ENCODE measurements at places on chromosomes 5 and 9. TPM values are rescaled to one million over a fixed set of nuclear protein-coding genes. Genes with fewer than 3 reads are reported as not detected.

Gene SLC4A9
- total RNA-seq = not detected

GRCh38 chr5:132419502-132420468 lies 50.3 kb downstream of the SLC22A5 start:
- DNase-seq = peak; percentile 86
- no peaks in the 10 kb centered on the region for H3K27me3 ChIP-seq
- H3K4me3 ChIP-seq = no peak overlapping the region
- peaks cover 8% of the 10 kb centered on the region for H3K4me1 ChIP-seq
- H3K27ac ChIP-seq = no peak overlapping the region

- H3K27ac ChIP-seq = no peak overlapping the region
- H3K4me3 ChIP-seq = no peak overlapping the region
- H3K36me3 ChIP-seq = no peaks in the 10 kb centered on the region
- no peaks in the 10 kb centered on the region for H3K4me1 ChIP-seq
- H3K27me3 ChIP-seq = no peaks in the 10 kb centered on the region
- DNase-seq = no peak
These were observed 129.7 kb downstream of the GOLPH3 start for GRCh38 chr5:32044434-32044833.

Gene EIF4EBP3
- 5.3 TPM for total RNA-seq

DNA sequence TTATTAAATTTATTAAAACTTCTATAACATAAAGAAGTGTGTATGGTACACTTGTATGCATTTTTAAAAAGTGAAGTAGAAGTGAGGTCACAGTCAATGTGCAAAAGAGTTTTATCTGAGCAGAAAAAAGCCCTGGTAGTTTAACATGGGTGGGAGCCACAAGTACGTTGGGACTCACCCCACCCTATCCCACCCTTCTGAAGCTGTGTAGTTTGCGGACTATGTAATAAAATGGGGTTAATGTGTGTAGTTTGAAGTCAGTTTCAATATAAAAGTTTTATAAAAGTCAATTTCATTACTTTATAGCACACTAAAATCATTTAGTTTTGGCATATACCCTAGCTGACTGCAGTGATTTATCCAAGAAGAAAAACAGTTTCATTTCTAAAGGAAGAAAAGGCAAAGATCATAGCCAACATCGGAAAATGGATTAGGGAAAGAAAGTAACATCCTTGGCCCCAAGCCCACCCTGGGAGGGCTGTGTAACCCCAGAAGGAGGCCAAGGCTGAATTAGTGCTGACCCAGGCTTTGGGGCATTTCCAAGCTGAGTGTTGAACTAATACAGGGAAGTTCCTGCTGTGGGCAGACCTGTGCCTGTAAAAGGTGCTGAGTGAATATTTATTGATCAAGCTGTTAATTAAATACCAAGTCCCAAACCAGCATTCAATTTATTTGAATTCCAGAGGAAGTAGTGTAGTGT lies 398.6 kb upstream of the ADAMTSL1 start:
- H3K36me3 ChIP-seq = no peaks in the 10 kb centered on the region
- H3K27ac ChIP-seq = no peak overlapping the region
- DNase-seq = no peak
- H3K4me1 ChIP-seq = no peaks in the 10 kb centered on the region

GRCh38 chr5:159448-160172 lies 31.7 kb upstream of the LRRC14B start:
- no peak overlapping the region for H3K27ac ChIP-seq
- H3K27me3 ChIP-seq = no peaks in the 10 kb centered on the region
- H3K4me3 ChIP-seq = no peak overlapping the region
- H3K36me3 ChIP-seq = peaks cover 3% of the 10 kb centered on the region
- peak; percentile 51 for DNase-seq

- no peak for DNase-seq
- H3K27me3 ChIP-seq = no peaks in the 10 kb centered on the region
- H3K27ac ChIP-seq = no peak overlapping the region
- H3K36me3 ChIP-seq = no peaks in the 10 kb centered on the region
- peaks cover 30% of the 10 kb centered on the region for H3K4me1 ChIP-seq
These were observed 245.8 kb upstream of the PCSK5 start for GRCh38 chr9:75644649-75645048.

Gene IFNA13
- not detected for total RNA-seq

Gene NR5A1
- total RNA-seq = 0.12 TPM

Gene ANGPTL2
- 3.6 TPM for total RNA-seq

Gene TEX10
- total RNA-seq = 18.1 TPM

Gene SH3RF2
- total RNA-seq = 27.9 TPM

DNA sequence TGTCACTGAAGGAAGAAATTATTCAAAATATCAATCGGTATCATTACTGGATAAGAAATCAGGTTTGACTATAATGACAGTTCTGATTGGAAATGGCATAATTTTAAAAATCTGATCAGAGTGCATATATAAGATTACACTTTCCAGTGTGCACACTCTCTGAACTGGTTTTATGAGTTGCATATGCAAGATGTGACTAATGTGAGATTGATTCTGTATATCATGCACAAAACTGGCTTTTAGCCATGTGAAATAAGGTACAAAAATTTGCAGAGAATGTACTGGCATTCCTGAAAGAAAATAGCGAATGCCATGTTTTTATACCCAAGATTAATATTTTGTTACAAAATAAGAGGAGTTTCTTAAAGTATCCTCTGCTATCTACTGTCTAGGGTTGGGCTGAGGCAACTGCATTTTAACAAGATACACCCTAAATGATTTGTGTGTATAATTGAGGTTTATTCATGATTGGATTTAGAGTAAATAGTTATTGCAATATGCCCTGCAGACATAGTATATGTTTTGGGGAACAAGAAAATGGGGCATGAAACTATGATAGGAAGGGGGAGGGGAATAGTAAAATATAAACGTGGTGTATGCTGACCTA lies 70.7 kb downstream of the LNPEP start:
- no peak overlapping the region for H3K27ac ChIP-seq
- H3K27me3 ChIP-seq = no peaks in the 10 kb centered on the region
- no peak overlapping the region for H3K4me3 ChIP-seq
- peaks cover 30% of the 10 kb centered on the region for H3K36me3 ChIP-seq

DNA sequence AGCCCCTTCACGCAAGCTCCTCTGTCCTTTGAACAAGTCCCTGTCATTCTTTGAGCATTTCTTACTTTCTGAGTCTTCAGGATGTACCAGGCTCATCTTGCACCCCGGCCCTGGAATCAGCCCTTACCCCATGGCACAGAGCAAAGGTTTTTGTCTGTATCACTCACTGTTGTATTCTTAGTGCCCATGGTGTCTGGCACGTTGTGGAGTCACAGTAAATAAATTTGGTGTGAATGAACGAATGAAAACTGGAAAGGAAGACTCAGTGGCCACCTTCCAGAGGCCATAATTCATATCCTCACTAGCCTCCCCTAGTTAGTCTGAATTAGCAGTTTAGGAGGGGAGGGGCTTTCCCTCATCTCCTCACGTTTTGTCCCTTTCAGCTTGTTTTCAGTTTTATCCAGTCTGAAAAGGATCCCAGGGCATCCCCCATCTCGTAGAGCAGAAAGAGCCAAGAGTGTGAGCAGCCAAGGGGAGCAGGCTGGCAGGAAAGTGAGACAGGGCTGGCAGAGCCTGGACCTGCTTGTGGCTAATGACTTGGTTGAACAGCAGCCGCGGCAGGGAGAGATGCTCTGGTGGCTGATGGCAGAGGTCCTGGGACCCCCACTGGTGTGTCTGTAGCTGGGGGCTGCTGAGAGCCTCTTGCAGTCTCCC lies 42.7 kb downstream of the ZNF618 start:
- no peaks in the 10 kb centered on the region for H3K4me1 ChIP-seq
- no peak for DNase-seq
- H3K27me3 ChIP-seq = no peaks in the 10 kb centered on the region

DNA sequence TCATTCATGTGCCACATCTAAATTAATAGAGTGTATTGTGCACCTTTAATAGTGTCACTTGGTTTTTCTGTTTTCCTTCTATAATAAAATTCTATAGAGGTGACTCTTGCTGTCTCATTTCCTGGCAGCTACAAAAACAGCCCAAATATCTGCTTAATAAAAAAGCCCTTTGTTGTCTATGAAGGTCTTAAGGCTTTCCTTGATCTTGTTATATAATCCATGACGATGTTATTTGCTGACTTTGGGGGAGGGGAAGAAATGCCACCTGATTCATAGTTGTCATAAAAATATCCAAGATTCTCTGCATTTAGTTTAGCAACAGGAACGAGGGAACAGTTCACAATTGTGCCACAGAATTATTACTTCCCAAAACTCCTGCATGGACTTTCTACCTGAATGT lies 31.3 kb downstream of the CPEB4 start:
- H3K36me3 ChIP-seq = no peaks in the 10 kb centered on the region
- peaks cover 63% of the 10 kb centered on the region for H3K4me1 ChIP-seq
- H3K27ac ChIP-seq = peak overlapping the region; percentile 97
- H3K27me3 ChIP-seq = no peaks in the 10 kb centered on the region

Gene TXNDC8
- total RNA-seq = not detected

All from cardiac muscle cell (in vitro differentiated cells and primary cell).